ENCODE measurements at places on chromosomes 5 and 9.

DNA sequence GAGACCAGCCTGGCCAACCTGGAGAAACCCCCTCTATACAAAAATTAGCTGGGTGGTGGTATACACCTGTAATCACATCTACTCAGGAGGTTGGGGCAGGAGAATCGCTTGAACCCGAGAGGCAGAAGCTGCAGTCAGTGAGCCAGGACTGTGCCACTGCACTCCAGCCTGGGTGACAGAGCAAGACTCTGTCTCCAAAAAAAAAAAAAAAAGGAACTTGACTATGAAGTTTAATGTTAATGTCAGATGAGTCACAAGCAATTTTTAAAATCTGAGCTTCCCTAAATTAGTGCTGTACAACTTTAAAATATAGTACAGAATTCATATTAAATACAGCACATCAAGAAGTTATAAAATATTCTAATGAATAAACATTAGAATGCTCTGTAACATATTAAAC, 1.5 kb downstream of the MEIKIN start:
- no peak for DNase-seq

DNA sequence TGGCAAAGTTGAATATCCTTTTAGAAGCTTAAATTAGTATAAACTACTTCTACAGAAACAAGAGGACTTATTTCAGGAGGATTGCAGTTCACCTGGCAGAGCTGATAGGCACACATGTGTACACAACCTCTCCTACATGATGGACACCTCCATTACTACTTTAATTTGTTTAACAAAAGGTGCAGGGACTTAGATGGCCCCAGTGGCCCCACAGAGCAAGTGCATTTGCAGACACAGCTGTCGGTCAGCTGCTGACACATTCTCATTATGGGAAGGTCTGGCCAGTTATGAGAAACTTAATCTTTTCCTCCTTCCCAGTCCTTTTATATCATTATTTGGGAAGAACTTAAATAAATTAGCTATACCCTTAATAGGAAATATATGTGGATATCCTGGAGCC, 28.3 kb downstream of the TDRD7 start:
- DNase-seq = no peak

DNA sequence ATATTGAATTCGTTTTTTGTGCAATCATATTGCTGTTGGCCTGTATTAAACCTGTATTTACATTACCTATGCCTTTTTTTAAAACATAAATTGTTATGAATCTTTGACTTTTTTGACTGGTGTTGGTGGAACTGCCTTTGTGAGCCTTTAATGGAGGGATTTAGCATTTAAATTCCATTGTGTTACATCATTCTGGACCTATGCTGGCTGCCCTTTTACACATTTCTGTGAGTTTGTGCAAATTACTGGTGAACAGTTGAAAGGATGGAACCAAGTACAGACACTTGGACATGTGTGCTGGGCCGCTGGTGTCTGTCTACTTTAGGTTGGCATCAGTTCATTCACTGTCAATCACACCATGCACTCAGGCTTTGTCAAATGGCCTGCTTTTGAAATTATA, 3.4 kb downstream of the SNX18 start:
- DNase-seq = no peak

DNA sequence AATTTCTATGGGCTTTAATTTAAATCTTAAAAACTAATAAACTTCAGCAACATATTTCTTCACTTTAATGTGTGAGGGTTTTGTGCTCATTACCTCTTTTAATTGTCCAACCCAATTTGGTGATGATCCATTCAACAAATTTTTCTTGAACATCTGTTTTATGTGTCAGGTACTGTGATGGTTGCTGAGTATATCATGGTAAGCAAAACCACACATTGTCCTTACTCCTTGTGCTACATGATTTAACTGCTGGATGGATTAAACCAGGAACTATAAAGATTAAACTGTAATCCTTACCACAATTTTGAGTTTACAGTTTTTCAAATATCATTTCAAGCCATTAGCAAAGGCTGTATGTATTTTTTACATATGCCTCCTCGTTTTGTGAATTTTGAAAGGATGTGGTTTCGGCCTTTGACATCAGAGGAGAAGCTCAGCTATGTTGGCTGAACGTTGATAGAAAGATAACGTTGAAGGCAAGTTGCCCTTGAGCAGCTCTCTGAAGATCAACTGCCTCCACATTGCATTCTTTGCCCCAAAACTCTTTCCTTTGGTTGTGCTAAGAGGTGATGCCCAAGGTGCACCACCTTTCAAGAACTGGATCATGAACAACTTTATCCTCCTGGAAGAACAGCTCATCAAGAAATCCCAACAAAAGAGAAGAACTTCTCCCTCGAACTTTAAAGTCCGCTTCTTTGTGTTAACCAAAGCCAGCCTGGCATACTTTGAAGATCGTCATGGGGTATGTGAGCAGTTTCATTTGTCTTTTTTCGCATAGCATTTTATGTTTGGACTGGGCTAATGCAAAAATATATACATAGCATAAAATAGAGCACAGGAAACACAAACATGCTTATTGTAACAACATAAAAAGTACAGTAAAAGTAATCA, at the start of gene ITK:
Gene ITK, plus strand, starts transcription at position 467 of the 891 bp plus-strand sequence. Its CDS starts 138 bp downstream, at position 605.
- no peak for DNase-seq

DNA sequence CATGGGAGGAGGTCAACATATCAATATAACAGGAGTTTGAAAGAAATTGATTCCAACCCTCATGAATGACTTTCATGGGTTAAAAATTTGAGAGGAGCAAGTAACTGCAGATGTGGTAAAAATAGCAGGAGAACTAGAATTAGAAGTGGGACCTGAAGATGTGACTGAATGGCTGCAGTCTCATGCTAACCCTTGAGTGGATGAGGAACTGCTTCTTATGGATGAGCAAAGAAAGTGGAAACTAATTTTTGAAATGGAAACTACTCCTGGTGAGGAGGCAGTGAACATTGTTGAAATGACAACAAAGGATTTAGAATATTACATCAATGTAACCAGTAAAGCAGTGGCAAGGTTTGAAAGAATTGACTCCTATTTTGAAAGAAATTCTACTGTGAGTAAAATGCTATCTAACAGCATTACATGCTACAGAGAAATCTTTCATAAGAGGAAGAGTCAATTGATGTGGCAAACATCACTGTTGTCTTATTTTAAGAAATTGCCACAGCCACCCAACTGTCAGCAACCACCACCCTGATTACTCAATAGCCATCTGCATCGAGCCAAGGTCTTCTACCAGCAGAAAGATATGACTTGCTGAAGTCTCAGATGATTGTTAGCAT, 1683.2 kb downstream of the MAT2B start:
- DNase-seq = no peak

DNA sequence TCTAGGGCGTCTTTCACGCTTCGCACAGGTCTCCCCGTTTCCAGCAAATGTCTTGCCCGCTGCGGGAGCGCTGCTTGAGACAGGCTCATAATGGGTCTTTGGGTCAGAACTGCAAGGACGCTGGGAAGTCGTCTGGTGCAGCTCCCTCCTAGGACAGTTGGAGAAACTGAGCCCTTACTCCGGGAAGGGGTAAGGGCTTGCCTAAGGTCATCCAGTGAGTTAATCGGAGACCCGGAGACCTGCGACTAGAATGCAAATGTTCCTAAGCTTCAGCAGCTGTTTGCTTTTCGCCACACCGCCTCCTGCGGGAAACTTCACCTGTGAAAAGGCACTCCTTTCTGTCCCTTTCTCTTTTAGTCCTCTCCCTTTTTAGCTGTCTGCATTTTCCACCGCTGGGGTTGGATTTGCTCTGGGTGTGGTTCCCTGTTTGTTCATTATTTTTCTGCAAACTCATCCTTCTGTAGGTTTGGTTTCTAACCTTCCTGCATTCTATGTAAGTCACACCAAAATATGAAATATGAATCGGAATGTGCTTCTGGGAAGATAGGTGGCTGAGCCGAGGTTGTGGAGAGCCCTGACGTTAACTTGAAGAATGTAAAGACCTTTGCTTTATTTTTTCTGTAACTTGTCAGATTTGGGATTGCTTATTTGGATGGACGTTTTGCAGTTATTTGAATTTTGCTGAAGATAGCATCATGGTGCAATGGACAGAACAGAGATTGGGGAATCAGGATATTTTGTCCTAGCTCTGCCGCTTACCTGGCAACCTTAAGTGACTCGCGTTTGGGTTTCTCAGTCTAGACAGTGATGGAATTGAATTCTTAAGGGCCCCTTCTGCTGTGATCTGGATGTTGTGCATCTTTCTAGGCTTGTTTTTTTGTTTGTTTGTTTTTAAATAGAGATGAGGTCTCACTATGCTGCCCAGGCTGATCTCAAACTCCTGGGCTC, 909 bp downstream of the SLC36A1 start:
- no peak for DNase-seq

GRCh38 chr9:72891043-72891442, 61.8 kb downstream of the ALDH1A1 start:
- no peak for DNase-seq

DNA sequence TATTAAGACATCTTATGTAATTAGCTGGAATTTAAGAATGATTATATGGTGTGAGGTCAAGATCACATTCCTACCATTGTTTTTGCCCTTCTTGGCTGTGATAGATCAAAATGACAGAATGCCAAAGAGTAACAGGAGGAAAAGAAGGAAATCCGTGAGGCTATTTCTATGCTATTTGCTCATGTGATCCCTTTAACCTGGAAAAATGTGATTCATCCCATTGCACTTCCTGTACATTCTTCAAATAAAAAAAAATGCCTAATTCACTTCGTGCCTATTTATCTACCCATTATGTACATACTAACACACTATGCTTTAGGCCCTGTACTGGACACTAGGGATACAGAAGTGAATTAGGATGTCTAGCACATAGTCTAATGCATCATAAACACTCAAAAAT, 154.1 kb upstream of the PAPPA start:
- DNase-seq = no peak

Data from activated T-helper 1 cell treated with anti-CD3 and anti-CD28 coated beads, Interleukin-2, amount 50 U/mL, for 16 hours (primary cell).